GM12864 (cell line): ENCODE measurements at places on chromosomes 11 and 22.

GRCh38 chr11:63478896-63479295 is 12.1 kb downstream of the PLAAT5 start:
- peak; percentile 33 for DNase-seq

GRCh38 chr11:102760344-102761035 is 19.9 kb downstream of the MMP10 start:
- DNase-seq: no peak

DNA sequence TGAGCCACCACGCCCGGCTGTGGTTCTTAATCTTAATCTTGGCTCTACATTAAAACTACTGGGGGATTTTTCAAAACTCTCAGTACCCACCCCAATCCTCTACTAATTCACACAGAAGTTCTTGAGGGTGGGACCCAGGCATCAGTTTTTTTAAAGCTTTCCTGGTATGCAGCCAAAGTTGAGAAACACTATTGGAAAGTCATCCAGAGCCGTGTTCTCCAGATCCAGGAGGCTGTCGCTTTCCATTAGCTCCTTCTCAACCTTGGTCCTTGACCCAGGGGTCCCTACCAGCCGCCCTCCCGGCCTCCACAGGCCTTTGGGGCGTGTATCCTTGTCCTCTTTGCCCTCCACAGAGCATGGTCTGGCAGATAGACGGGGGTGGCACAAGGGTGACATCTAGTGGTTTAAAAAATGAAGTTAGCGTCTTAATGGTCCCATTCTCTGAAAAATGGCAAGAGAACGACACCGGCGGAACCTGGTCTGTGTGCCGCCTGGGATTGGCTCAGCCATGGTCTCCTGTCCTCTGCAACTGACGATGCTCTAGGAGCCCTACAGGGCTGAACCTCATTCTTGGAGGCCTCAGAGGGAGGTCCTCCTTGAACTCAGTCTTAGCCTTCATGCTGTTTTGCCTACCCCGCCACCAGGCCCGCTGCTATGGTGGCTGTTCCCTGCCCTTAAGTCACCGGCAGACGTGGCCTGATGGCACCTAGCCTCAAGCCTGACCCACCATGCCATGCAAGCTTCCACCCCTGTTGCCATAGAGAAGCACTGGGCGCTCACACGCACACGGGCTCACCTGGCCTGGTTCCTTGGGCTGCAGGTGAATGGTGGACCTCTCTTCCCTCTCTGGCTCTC is 152.0 kb upstream of the SYN3 start:
- no peak for DNase-seq

GRCh38 chr22:24390576-24390975 is 36.8 kb upstream of the ADORA2A start:
- no peak for DNase-seq

GRCh38 chr11:61056571-61056970 is 45.7 kb upstream of the CD5 start:
- DNase-seq: no peak

DNA sequence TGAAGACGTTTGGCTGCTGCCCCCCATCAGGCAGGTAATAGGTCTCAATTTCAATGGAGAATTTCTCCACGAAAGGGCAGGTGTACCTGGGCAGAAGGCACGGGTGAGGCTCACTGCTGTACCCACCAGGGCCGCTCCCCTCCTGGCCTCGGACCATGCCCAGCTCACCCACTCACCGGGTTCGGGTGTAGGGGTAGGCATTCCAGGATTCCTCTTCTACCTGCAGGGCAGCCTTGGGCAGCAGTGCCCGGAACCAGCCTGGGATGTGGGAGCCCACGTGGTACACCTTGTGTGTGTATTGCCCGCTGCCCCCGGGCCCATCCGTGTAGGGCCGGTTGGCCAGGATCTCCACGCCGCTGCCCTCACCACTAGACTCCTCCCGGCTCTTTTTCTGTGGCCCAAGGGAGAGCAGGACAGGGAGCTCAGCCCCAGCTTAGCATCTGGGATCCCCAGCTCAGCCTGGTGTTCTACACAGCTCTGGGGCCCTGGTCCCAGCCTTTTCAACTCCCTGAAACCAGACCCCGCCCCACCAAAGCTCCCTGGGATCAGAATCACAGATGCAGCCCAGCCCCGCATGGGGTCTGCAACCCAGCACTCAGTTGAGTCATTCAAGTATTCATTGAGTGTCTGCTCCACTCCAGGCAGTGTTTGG is 2.7 kb downstream of the PITPNM1 start:
- DNase-seq: no peak

DNA sequence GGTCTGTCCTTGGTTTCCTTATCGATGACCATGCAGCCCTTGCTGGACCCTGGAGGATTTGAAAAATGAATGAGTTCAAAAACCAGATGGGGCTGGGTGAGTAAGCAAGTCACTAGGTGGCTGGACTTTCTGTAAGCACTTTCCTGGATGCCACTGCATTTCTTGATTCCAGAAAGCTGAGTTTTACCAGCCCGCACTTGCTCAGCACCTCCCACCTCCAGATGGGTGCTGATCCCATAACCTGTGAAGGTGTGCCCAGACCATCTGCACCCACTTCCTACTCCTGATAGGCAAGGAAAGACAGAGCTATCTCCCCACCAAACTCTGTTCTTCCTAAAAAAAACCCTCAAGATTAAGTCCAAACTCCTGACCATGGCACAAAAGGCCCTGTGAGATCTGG is 21.1 kb downstream of the ASCC2 start:
- no peak for DNase-seq

- DNase-seq: no peak
Observed at GRCh38 chr11:60316317-60316716, 10.7 kb upstream of the MS4A6E start.

- DNase-seq: no peak
Observed at GRCh38 chr11:36027731-36028130, 83.9 kb downstream of the LDLRAD3 start.

- DNase-seq: no peak
Observed at GRCh38 chr11:123301013-123301591, 106.1 kb upstream of the CLMP start.

- DNase-seq: no peak
Observed at GRCh38 chr11:47411884-47412746, 3.7 kb downstream of the SLC39A13 start.

DNA sequence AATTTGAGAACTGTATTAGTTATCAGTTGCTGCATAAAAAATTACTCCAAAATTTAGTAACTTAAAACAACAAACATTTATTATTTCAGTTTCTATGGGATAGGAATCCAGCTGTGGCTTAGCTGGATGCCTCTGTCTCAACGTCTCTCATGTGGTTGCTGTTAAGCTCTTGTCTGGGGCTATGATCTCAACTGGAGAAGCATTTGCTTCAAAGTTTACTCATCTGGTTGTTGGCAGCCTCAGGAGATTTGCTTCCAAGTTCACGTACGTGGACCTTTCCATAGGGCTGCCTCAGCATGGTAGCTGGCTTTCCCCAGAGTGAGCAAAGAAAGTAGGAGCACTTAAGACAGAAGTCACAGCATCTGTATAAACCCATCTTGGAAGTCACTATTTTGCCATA is 144.9 kb upstream of the SESN3 start:
- DNase-seq: no peak

DNA sequence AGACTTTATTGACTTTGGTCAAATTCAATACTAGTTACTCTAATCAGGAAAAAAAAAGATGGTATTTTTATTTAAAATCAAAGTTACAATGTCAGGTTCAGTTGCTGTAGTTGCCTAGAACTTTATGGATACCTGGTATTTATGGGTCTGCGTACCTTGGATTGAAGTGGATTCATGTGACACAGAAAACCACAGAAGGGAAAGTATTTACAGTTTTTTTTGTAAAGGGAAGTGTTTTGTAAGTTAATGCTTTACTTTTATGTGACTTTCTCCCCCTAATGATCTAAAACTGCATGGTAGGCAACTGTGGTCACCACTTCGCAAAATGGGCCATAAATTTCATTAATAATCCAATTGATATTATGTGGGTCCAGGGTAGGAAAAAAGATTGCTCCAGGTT is 65.2 kb upstream of the ADA2 start:
- no peak for DNase-seq

- DNase-seq: no peak
Observed at GRCh38 chr11:46588131-46588530, 5.7 kb downstream of the AMBRA1 start.

GRCh38 chr11:110919241-110919922 is 207.1 kb upstream of the ARHGAP20 start:
- no peak for DNase-seq

GRCh38 chr22:28958611-28959010 is 75.2 kb downstream of the ZNRF3 start:
- no peak for DNase-seq

- DNase-seq: no peak
Observed at GRCh38 chr11:11895672-11896071, 53.9 kb downstream of the USP47 start.

GRCh38 chr22:30289980-30290313 is 642 bp upstream of the CASTOR1 start:
- DNase-seq: no peak

DNA sequence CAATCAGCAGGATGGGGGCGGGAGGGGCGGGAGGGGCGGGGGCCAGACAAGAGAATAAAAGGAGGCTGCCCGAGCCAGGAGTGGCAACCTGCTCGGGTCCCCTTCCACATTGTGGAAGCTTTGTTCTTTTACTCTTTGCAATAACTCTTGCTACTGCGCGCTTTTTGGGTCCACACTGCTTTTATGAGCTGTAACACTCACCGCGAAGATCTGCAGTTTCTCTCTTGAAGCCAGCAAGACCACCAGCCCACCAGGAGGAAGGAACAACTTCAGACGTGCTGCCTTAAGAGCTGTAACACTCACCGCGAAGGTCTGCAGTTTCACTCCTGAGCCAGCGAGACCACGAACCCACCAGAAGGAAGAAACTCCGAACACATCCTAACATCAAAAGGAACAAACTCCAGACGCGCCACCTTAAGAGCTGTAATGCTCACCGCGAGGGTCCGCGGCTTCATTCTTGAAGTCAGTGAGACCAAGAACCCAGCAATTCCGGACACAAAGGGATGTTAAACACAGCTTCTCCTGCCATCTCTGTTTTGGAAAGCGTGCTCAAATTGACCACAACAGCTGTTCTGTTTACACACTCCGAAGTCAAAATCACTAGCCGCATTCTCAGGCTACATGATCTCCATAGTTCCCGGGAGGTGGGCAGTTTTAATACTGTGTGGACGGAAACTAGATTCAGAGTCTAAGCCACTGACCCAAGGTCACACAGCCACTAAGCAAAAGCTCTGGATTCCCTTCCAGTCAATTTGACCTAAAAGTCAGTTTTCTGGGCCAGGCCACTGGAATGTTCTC is 11.9 kb downstream of the PLAAT2 start:
- no peak for DNase-seq

DNA sequence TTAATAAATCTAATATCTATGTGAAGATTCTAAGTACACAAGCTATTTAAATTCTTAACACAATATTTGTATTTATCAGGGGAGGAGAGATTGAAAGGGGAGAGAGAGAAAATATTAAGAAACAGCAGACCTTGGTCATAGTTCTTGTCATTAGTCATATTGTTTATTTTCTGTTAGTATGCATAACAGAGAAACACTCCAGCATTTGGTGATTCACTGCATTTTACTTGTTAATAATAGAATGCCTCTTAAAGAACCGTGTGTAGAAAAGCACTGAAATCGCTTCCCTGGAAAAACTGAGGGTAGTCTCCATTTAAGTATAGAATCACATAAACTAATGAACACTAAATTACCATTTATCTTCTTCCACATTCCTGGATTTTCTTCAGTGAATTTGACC is 122.7 kb upstream of the TRPC6 start:
- no peak for DNase-seq

GRCh38 chr11:7495882-7496551 is 10.7 kb downstream of the OLFML1 start:
- DNase-seq: peak; percentile 57

DNA sequence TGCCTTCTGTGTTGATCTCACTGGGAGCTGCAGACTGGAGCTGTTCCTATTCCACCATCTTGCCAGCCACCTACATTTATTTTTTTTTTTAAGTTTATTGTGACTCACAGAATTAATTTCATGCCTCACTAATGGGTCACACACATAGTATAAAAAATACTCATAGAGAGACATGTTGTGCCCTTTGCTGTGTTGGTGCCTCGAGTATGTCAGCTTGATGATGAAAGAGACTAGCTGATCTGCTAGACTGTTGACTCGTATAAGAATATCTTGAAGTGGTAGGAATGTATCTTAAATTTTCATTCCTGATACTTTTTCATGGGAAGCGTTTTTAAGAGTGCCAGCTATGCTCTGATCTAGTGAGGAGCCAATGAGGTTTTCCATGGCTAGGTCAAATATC is 28.6 kb upstream of the AMPD3 start:
- no peak for DNase-seq

DNA sequence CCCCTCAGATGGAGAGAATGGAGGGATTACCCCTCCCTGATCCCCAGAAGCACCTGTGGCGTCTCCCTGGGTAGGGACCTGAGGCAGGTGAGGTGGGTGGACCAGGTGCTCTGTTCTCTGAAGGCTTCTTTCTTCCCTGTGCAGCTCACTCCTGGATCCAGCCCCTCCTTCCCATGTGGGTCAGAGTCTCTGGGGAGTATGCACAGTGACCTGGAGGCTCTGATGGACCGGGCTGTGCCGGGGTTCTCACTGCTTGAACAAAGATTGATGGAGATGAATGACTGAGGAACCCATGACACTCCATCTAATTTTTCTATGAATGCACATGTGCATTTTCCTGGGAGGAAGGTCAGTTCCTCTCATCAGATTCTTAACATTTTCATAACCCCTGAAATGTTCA is 78.6 kb upstream of the SHANK2 start:
- no peak for DNase-seq

DNA sequence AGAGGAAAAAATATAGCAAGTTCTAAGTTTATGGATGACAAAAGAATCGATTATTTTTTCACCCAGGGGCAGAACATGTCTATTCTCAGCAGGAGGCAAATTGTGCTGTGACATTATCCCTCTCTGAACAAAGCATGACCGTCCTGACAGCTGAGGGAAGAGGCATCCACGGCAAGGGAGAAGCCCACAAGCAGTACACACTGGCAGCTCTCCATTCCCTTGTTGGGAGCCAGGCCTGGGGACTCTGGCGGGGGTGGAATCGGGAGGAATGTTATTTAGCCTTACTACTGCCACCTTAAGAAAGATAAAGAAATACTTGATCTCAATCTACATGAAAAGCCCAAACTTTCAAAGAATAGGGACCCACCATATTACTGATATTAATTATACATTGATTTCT is 3.4 kb downstream of the KIRREL3 start:
- DNase-seq: no peak

GRCh38 chr22:20799449-20799848 is 25.5 kb downstream of the SERPIND1 start:
- no peak for DNase-seq

GRCh38 chr11:45815747-45816146 is 10.8 kb downstream of the SLC35C1 start:
- DNase-seq: no peak

GRCh38 chr11:20374741-20375300 is 11.3 kb downstream of the HTATIP2 start:
- no peak for DNase-seq

DNA sequence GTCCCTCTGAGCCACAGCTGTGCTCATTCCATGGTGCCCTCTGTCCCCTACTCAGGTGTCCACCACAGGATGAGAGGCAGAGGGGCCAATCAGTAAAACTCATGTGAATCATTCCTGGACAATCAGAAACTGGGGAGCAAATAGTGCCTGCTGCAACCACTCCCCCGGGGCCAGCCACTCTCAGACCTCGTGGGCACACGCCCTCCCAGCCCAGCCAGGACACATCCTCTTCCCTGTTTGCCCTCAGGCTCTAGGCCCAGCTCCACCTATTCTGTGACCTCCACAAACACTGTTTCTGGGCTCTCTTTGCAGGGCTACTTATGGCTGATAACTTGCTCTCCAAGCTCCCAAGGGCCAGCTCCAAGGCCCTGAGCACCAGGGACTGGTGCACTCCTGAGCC is 14.0 kb upstream of the KCTD14 start:
- DNase-seq: no peak

- no peak for DNase-seq
Observed at GRCh38 chr22:44780876-44781449, 28.6 kb downstream of the ARHGAP8 start.
